Upper lobe of right lung (tissue), 1 donor: ENCODE measurements at places on chromosomes 12 and 14. TPM values are rescaled to one million over a fixed set of nuclear protein-coding genes. Genes with fewer than 3 reads are reported as not detected.

GRCh38 chr14:32913725-32914124 is 25.0 kb upstream of the NPAS3 start:
- DNase-seq, result no peak
- no peaks in the 10 kb centered on the region for H3K4me1 ChIP-seq
- peaks cover 4% of the 10 kb centered on the region for H3K27me3 ChIP-seq
- H3K4me3 ChIP-seq, result no peak overlapping the region
- no peak overlapping the region for H3K27ac ChIP-seq

DNA sequence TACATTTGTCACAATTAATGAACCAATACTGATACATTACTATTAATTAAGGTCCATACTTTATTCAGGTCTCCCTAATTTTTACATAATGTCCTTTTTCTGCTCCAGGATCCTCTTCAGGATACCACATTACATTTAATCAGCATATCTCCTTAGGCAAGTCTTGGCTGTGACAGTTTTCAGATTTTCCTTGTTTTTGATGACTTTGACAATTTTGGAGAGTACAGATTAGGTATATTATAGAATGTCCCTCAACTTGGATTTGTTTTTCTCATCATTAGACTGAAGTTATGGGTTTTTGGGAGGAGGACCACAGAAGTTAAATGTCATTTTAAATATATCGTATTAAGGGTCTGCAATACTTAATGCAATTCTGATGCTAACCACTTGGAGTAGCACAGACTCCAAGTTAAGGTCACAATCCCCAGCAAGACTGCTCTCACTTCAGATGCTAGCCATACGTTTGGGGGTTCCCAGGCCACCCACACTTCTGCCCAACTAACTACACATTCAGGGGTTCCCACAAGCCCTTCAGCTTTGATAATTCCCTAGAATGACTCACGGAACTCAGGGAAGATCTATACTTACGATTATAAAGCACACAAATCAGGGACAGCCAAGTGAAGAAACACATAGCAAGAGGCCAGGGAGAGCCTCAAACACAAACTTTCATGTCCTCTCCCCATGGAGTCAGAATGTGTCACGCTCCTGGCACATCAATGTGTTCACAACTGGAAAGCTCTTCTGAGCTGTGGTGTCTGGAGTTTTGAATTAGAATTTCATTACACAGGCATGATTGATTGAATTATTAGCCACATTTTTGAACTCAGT is 17.0 kb upstream of the NUBPL start:
- H3K4me1 ChIP-seq, result no peaks in the 10 kb centered on the region
- no peak overlapping the region for H3K4me3 ChIP-seq
- H3K36me3 ChIP-seq, result no peaks in the 10 kb centered on the region

- DNase-seq, result peak; percentile 78
- no peak overlapping the region for H3K4me3 ChIP-seq
- peak overlapping the region; percentile 30 for H3K27ac ChIP-seq
- H3K36me3 ChIP-seq, result no peaks in the 10 kb centered on the region
These were observed 17.8 kb upstream of the HDAC7 start for GRCh38 chr12:47837190-47838171.

GRCh38 chr12:104172570-104172947 is 34.5 kb upstream of the NFYB start:
- H3K36me3 ChIP-seq, result no peaks in the 10 kb centered on the region
- DNase-seq, result no peak
- H3K27ac ChIP-seq, result no peak overlapping the region
- no peaks in the 10 kb centered on the region for H3K27me3 ChIP-seq

GRCh38 chr12:42161529-42161928 is 16.9 kb upstream of the GXYLT1 start:
- peaks cover 29% of the 10 kb centered on the region for H3K36me3 ChIP-seq
- no peaks in the 10 kb centered on the region for H3K27me3 ChIP-seq
- no peaks in the 10 kb centered on the region for H3K4me1 ChIP-seq
- DNase-seq, result no peak
- H3K4me3 ChIP-seq, result no peak overlapping the region

DNA sequence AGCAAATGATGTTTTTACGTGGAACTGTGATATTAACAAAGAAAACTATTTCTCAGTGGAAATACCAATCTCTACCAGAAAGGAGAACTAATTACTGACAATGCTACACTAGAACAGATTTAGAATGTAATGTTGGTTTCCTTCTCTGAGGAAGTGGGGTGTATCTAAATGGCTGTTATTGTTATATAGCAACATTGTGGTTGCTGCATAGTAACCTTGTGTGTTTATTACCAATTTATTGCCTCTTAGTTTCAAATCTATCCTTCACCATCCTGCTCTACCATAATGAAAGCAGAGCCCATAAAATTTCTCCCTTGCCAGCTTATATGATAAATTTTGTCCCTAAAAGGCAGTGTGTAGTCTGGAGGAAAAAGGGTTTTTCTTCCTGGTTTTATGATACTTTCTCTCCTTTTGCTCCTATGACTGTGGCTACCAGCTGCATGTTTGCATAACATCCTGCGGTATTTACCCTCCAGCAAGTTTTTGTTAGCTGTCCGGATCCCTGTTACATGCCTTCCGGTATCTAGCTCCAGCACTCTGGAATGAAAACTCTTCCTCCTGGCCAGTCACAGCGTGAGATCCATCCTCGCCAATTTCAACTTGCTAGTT is 5.7 kb upstream of the KLRK1 start:
- no peak for DNase-seq
- no peaks in the 10 kb centered on the region for H3K36me3 ChIP-seq
- peaks cover 16% of the 10 kb centered on the region for H3K4me1 ChIP-seq
- H3K4me3 ChIP-seq, result no peak overlapping the region
- no peaks in the 10 kb centered on the region for H3K27me3 ChIP-seq
- peak overlapping the region; percentile 74 for H3K27ac ChIP-seq

- no peak overlapping the region for H3K4me3 ChIP-seq
- H3K4me1 ChIP-seq, result peaks cover 6% of the 10 kb centered on the region
- no peaks in the 10 kb centered on the region for H3K36me3 ChIP-seq
- H3K27ac ChIP-seq, result peak overlapping the region; percentile 24
- H3K27me3 ChIP-seq, result no peaks in the 10 kb centered on the region
These were observed 181.3 kb upstream of the FKBP4 start for GRCh38 chr12:2613326-2614073.

ADCY4 gene
- 54.5 TPM for total RNA-seq

KRT82 gene
- not detected for total RNA-seq

DNA sequence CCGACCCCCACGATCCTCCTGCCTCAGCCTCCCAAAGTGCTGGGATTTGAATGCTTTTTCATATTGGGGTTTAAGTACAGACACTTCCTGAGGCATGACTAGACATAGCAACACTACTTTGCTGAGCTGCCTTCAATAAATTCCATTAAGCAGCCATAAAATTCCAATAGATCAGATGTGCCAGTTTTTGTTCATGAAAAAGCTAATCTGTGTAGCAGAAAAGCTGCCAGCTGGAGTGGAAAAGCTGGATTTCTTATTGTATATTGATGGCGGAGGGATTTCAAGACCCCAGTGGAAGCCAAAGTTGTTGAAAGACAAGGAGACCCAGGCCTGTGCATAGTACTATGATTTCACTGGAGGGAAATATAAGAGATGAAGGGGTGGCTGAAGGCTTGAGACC is 209.0 kb upstream of the NUDT4 start:
- no peak overlapping the region for H3K27ac ChIP-seq
- no peaks in the 10 kb centered on the region for H3K36me3 ChIP-seq
- peak overlapping the region; percentile 52 for H3K4me3 ChIP-seq
- DNase-seq, result no peak
- H3K27me3 ChIP-seq, result no peaks in the 10 kb centered on the region
- peaks cover 7% of the 10 kb centered on the region for H3K4me1 ChIP-seq

DNA sequence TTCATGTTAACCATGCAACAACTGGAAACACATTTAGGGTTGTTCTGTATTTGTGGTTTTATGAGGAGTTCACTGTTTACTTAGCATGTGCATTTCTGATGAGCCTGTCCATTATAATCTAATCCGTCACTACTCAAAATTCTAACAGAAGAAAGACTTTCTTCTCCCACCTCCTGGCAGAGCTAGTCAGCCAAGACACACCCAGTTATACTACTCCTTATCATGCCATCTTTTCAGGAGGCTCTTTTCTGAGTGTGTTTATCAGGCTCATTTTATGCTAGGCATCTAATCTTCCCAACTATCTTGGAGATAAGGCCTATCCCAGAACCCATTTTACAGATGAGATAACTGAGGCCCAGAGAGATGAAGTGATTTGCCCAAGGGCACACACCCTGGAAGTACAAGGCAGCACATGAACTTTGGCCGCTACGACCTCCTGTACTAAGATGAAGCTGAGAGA is 10.4 kb upstream of the MED13L start:
- H3K36me3 ChIP-seq, result no peaks in the 10 kb centered on the region
- peaks cover under 1% of the 10 kb centered on the region for H3K4me1 ChIP-seq
- H3K27ac ChIP-seq, result no peak overlapping the region
- no peak for DNase-seq

GRCh38 chr14:61090432-61091216 is 109.6 kb downstream of the SLC38A6 start:
- no peaks in the 10 kb centered on the region for H3K36me3 ChIP-seq
- H3K27ac ChIP-seq, result no peak overlapping the region
- no peaks in the 10 kb centered on the region for H3K27me3 ChIP-seq
- no peak for DNase-seq
- H3K4me1 ChIP-seq, result no peaks in the 10 kb centered on the region

TGFB3 gene
- 25.4 TPM for total RNA-seq

GRCh38 chr12:125552295-125552694 is 487.1 kb downstream of the AACS start:
- H3K27me3 ChIP-seq, result no peaks in the 10 kb centered on the region
- no peak for DNase-seq
- no peaks in the 10 kb centered on the region for H3K4me1 ChIP-seq
- no peak overlapping the region for H3K27ac ChIP-seq

DNA sequence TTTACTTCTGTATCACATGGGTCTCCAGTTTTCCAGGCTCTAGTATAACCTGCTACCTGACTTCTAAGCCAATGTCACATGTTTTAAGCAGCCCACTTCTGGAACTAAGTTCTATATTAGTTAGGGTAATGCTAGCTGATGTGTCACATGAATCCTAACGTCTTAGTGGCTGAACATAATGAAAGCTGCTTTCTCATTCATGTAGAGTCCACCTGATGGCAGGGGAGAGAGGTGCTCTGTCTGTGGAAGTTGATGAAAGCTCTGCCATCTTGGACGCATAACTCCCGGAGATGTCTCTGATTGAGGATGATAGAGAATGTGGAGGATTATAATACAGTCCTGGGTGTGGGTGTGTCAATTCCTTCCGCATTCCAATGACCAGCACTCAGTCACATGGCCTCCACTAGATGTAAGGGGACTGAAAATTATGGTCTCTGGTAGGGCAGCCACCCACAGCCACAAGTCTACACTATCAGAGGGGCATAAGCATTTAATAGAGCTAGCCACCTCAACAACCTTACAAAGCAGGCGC is 234.4 kb upstream of the CRY1 start:
- peaks cover 27% of the 10 kb centered on the region for H3K27me3 ChIP-seq
- no peaks in the 10 kb centered on the region for H3K36me3 ChIP-seq
- no peak overlapping the region for H3K27ac ChIP-seq
- no peak for DNase-seq
- no peaks in the 10 kb centered on the region for H3K4me1 ChIP-seq

RND1 gene
- 7.1 TPM for total RNA-seq

DNA sequence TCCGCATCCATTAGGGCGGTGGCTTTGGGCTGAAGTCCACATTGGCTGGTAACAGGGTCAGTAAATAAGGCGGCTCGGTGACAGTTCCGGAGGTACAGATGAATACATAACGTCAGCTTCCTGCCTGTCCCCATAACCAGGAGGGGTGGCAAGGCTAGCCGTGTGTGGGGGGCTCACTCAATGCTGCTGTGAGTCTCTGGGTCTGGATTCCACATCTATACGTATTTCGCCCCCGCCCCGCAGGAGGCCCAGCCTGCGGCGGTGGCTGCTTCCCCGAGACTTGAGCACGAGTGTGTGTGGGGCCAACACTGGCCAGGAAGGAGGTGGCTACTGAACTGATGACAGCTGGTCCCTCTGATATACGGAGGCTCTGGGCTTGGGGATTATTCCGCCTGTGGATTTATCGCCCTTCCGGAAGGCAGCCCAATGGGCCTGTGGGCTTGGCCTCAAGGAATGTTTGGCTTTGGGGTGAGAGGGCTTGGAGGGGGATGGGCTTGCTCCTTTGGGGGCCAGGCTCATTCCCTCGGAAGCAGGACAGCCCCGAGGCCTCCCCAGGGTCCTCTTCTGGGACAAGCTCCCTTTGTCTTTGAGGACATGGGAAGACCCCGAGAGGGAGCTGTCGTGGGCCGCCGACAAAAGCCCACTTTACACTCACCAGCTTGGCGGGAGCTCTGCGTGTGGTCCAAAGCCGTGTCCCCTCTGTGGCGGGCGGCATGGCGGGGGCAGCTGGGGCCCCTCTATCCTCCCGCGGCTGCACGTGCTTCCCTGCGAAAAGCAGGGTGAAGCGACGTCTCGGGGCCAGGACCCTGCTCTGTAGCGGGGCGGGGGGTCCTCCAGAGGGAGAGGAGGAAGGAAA is 82.1 kb downstream of the KIF26A start:
- H3K36me3 ChIP-seq, result no peaks in the 10 kb centered on the region
- H3K4me3 ChIP-seq, result no peak overlapping the region
- no peaks in the 10 kb centered on the region for H3K27me3 ChIP-seq
- peaks cover 2% of the 10 kb centered on the region for H3K4me1 ChIP-seq
- DNase-seq, result peak; percentile 57
- no peak overlapping the region for H3K27ac ChIP-seq

- DNase-seq, result no peak
- no peak overlapping the region for H3K4me3 ChIP-seq
- H3K4me1 ChIP-seq, result peaks cover 3% of the 10 kb centered on the region
- peaks cover 63% of the 10 kb centered on the region for H3K36me3 ChIP-seq
- no peak overlapping the region for H3K27ac ChIP-seq
These were observed 23.2 kb upstream of the BMAL2 start for GRCh38 chr12:27309293-27309994.

DNA sequence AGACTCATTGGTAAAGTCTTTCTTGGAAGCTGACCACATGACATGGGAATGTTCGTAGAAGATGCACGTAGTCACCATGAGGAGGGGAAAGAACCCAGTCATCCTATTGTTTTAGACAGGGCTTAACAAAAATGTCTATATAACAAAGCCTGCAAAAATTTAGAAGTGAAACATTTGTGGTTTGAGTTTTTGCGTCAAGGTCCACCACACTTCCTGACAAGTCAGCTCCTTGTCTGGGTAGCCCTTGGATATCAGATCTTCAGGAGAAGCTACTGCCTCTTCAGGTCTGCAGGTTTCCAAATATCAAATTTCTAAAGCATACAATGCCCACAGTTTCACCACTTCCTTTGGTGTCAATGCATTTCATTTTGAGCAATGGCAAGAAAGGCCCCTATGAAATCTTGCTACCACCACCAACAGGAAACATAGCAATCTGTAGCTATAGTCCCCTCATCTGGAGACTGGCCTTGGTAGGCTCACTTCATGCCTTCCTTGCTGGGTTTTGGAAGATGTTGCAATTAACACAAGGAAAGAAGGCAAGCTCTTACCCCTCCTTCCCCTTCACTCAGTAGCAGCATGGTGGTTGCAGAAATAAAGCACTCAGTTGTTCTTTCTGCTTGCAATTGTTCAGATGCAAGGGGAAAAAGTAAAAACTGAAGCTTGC is 235.2 kb downstream of the PCNX1 start:
- no peak overlapping the region for H3K4me3 ChIP-seq
- DNase-seq, result no peak
- no peaks in the 10 kb centered on the region for H3K36me3 ChIP-seq
- peaks cover 2% of the 10 kb centered on the region for H3K4me1 ChIP-seq
- no peaks in the 10 kb centered on the region for H3K27me3 ChIP-seq
- no peak overlapping the region for H3K27ac ChIP-seq

RDH16 gene
- 0.32 TPM for total RNA-seq

GRCh38 chr12:8517971-8518370 is 4.7 kb downstream of the CLEC4D start:
- H3K4me1 ChIP-seq, result no peaks in the 10 kb centered on the region
- no peak for DNase-seq
- H3K27me3 ChIP-seq, result no peaks in the 10 kb centered on the region
- H3K27ac ChIP-seq, result no peak overlapping the region
- H3K36me3 ChIP-seq, result no peaks in the 10 kb centered on the region
- H3K4me3 ChIP-seq, result no peak overlapping the region
